ENCODE measurements at places on chromosomes 12 and 14.

DNA sequence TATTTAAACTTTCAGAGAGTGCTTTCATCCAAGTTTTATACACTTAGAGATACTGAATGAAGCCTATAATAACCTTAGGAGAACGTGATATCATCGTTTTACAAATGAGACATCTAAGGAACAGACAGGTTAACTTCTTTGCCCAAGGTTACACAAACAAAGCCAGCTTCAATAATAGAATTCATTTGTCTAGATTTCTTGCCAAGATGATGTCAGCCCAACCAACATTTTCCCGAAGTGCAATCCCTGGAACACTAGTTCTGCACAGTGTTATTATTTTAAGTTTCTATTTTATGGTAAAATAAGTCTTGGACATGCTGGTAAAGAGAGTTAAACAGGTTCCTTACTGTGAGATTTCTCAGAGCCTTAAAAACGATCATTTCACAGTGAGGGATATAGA lies 174.6 kb downstream of the SLC25A21 start:
- DNase-seq = no peak

DNA sequence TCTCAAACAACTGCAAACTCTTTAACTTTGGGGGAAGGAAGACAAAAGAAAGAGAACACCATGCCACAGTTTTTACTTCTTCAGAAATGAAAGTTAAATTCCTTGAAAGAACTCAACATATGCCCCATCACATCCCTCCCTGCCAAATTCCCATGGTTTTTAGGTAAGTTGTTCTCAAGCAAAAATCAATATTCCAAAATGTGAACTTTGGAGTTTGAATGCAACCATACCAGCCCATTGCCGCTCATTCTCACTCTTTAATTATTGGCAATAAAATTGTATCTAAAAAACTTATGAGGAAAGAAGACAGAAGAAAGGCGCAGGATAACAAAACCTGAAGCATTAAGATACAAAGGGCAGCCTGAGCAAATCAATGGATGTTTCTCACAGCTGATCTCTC lies 31.8 kb upstream of the CEP83 start:
- no peak for DNase-seq

GRCh38 chr12:130017591-130018449 lies 114.0 kb upstream of the TMEM132D start:
- no peak for DNase-seq

GRCh38 chr12:115570069-115570777 lies 707.3 kb downstream of the MED13L start:
- DNase-seq = no peak

DNA sequence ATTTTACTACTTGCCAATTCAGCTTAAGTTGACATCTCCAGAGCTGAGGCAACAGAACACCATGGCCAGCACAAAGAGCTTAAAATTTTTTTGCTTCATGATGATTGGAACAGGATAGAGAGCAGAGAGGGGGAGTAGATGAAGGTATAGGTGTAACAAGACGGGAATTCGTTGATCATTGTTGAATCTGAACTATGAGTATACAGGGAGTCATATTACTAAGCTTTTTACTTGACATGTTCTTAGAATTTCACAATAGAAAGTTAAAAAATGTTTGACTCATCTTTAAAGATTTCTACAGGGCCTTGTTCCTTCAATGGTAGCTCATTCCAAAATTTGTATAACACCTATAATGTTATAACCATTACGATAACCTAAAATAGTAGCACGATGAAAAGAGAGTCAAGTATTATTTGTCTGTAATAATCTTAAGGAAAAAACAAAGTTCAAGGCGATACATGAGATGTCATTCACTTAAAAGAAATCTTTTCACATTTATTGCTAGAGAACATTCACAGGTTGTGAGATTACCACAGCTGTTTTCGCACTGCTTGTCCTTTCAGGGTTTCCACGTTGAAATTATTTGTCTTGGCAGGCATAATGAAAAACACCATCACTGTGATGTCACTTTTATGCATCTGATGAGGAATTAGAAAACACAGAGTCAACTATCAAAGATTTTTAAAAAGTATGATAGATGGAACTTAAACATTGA lies 33.9 kb downstream of the SPX start:
- no peak for DNase-seq

- no peak for DNase-seq
These were observed 25.7 kb downstream of the TBC1D15 start for GRCh38 chr12:71865166-71865713.

DNA sequence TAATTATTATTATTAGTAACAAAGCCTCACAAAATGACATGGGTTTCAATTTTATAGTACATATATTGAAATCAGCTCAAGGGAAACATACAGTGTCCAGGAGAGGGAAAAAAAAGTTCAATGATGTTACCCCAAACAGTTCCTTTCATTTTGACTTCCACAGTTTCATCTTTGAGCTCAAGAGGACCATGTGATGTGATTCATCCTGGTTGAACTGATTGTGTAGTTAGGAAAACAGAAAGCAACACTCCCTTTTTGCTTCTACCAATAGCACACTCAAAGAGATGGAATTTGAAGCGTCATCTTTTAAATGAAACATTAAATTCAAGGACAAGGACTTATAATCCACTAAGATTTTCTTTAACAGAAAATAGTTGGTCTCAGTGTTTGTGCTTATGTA lies 461.0 kb downstream of the FOXG1 start:
- DNase-seq = no peak

DNA sequence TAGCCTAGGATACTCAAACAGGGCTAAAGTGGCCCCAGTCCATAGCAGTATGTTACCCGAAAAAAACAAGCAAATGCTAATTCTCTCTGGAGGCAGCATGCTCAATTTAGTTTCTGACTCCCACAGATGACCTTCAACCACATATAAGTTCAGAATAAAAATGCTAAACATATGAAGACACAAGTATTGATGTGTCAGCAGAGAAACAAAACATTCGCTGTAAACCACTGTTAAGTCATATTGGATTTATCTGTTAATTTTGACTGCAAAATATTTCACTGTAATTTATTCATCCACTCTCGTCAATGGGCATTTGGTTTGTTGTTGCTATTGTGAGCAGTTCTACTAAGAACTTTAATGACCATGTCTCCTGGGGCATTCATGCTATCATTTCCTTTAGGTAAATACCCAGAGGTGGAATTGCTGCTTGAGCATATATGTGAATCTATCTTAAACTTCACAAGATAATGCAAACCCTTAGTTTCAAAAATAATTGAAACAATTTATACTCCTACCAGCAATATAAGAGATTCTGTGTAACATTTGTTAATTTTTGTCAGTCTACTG lies 36.5 kb downstream of the WBP11 start:
- no peak for DNase-seq

- DNase-seq = peak; percentile 97
These were observed 18.7 kb downstream of the DAD1 start for GRCh38 chr14:22570132-22570949.

GRCh38 chr12:111904446-111904975 lies 62.5 kb downstream of the MAPKAPK5 start:
- DNase-seq = no peak

DNA sequence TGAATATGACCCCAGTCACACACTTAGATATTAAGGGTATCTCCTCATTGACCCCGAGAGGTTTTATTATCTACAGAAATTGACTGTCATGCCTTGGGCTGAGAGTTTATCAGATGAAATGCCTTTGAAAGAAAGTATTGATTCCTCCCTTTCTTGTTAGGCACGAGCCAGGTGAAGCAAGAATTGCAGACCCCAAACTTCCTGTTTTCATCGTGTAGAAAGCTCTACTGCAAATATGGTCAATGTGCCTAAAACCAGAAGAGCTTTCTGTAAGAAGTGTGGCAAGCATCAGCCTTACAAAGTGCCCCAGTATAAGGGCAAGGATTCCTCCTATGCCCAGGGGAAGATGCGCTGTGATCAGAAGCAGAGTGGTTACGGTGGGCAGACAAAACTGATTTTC lies 143.9 kb upstream of the FUT8 start:
- no peak for DNase-seq
